ENCODE measurements at places on chromosomes 5 and 9.

GRCh38 chr9:128323212-128323730 lies 632 bp downstream of the COQ4 start:
- DNase-seq = no peak

DNA sequence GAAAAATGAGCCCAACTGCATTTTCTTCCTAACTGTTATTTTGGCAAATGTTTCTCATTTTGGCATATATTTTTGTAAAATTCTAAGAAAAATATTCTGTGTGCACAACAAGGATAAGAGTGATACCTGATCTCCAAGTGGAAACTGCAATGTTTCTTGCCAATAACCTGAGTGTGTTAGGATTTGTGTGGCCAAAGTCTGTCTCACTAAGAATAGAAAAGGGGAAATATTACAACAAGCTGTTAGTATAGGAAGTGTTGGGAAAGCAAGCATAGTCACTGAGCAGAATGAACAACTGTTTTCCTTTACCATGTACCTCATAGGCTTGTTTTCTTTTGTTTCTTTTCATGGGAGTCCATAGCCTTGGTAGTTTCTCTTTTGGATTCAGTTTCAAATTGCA lies 624.2 kb downstream of the MTRR start:
- DNase-seq = no peak

GRCh38 chr5:143761663-143762062 lies 50.3 kb upstream of the HMHB1 start:
- no peak for DNase-seq

DNA sequence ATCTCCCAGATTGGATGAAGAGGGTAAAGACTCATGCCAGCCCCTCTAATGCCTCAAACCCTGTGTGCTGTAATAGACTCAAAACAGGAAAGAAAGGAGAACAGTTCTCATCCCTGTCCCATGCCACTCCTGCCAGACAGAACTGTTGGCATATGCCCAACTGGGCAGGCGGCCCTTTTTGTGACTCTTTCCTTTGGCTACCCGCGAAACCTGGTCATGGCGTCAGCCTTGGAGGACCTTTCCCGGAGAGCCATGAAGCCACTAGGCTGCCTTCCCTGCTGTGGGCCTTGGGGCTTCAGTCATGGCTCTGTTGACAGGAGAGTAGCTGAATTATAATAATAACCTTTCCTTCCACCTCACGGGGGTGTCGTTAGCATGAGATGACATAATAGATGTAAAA lies 75.9 kb upstream of the SEMA6A start:
- peak; percentile 23 for DNase-seq

GRCh38 chr9:19521205-19521604 lies 112.4 kb downstream of the ACER2 start:
- DNase-seq = no peak

DNA sequence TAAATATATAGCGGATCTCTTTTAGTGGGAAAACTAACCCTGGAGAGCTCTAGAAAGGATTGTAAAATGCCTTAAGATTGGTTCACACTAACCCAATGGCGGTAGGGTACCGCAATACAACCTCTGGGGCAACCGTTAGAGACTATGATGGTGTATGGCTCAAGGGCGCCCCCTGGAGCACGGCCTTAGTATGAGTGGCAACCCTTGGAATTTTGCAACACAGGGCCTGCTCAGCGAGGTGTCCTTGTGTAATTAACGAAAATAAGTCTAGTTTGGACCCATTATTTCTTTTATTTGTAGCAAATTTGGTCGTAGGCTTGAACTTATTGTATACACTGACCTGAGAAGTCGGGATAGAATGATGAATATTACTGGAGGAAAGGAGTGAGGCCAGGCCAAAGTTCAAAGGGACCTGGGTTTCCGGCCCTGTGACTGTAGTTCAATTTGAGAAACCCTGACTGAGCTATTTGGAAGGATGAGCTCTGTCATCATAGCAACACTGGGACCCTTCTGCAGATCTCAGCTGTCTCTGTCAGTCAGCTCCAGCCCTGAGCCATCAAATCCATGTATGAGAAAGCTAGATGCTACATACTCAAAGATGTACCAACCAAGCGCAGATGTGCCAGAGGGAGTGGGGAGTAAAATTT lies 54.8 kb downstream of the CAMK4 start:
- DNase-seq = no peak

GRCh38 chr5:61450493-61451279 lies 118.6 kb downstream of the ZSWIM6 start:
- no peak for DNase-seq

- no peak for DNase-seq
Measured at GRCh38 chr5:33441241-33442177, 744 bp downstream of the TARS1 start.

DNA sequence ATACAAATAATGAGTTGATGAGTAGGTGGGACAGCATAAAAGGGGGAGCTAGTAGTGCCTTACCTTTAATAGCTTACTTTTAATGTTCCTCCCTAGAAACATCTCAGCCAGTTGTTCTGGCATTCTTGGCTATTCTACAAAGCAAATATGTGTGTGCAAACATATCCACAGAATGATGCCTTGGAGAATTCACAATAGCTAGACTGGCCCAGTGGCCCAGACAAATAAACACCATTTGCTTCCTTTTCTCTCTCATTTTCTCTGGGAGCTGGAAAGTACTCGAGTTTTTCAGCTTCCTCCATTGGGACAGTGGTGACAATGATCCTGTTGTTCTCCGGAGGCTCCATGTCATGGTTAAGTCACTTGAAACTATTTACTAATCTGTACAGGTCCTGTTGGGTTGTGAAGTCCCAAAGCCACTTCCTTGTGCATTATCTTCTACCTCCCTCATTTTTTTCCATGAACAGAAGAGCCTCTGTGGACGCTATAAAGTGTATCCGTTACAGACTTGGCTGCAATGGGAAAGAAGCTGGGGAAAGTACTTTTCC lies 122.9 kb downstream of the DMAC1 start:
- DNase-seq = no peak

- no peak for DNase-seq
Measured at GRCh38 chr9:2127486-2127885, 112.3 kb downstream of the SMARCA2 start.

DNA sequence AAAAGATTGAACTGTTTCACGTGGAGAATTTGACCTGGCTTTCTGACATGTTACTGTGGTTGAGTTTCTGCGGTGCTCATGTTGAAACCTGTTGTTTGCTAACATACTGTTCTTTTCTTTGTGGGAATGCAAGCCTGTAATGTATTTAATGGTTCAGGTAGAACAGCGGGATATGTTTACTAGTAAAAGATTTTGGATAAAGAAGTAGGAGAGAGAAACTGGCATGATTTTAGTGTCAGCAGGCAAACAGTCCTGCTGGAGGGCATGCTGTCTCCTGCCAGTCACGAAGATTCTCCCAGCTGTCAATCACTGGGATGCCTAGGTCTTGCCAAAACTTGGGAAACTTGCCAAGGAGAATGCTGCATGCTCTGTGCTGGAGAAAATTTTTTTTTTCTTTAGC lies 263.5 kb downstream of the TAF11L14 start:
- DNase-seq = no peak

DNA sequence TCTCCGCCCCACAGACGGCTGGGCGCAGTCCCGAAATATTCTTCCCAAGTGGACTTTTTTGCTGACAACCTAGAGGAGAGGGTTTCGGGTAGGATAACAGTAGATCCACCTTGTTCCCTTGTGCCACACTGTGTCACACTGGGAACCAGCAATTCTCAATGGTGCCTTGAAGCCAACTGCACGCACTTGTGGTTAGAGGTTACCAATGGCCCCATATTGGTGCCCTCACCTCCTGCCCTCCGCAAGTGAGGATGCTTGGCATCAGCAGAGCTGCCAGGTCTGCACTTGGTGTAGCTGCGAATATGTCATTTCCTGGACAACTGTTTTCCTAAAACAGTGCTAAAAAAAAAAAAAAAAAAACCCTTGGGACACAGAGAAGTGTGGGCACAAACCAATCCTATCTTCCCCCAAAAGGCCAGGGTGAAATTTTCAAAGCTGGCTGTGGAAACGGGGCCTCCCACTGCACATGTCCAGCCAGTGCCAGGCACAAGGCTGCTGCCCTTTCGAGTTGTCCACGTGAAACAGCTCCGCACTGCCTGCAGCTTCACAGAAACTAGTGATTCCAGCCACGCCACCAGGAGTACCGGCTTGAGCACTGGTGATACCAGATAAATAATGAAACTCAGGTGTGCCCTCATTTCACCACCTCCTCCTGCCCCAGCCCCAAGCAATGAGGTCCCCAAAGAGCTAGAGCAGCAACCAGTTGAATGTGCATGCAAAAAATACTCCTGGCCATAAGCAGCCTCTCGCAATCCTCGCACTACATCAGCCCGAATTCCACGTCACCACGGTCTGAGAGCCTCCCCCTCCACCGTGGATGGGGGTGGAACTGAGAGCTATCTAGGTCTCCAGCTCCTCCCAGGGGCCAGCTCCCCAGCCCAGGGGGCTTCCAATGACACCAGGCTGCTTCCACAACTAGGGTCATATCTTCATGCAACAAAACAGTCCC lies 51.2 kb downstream of the USP20 start:
- no peak for DNase-seq

GRCh38 chr9:127179633-127180441 lies 57.4 kb upstream of the ANGPTL2 start:
- DNase-seq = no peak

GRCh38 chr9:128690684-128691034 lies 1.6 kb downstream of the SET start:
- no peak for DNase-seq

DNA sequence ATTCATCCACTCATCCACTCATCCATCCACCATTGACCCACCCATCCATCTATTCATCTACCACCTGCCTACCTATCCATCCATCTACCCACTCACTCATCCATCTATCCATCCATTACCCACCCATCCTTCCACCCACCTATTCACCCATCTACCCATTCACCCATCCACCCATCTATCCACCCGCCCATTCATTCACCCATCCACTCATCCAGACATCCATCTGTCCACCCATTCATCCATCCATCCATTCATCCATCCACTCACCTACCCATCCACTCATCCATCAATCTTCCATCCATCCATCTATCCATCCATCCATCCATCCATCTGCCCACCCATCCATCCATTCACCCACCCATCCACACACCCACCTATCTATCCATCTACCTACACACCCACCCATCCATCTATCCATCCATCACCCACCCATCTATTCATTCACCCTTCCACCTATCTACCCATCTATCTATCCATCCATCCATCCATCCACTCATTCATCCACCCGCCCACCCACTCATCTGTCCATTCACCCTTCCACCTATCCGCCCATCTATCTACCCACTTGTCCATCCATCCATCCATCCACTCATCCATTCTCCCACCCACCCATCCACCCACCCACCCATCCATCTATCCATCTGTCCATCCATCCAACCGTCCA lies 23.2 kb downstream of the PSAT1 start:
- no peak for DNase-seq

- no peak for DNase-seq
Measured at GRCh38 chr9:18821788-18822187, 211.2 kb downstream of the SAXO1 start.

Data from nucleus accumbens (tissue), 56 donors.